ENCODE measurements at places on chromosomes 5 and 9. TPM values are rescaled to one million over a fixed set of nuclear protein-coding genes. Genes with fewer than 3 reads are reported as not detected.

RASEF gene
- 0.16 TPM for total RNA-seq

SURF6 gene
- 34.2 TPM for total RNA-seq

SLC45A2 gene
- not detected for total RNA-seq

CFAP77 gene
- not detected for total RNA-seq

DOCK2 gene
- total RNA-seq: 3.3 TPM

OR1Q1 gene
- total RNA-seq: not detected

C5orf46 gene
- not detected for total RNA-seq

OBP2B gene
- total RNA-seq: not detected

ODF2 gene
- total RNA-seq: 8.5 TPM

AIF1L gene
- 7.5 TPM for total RNA-seq

ITGA1 gene
- 8.9 TPM for total RNA-seq

CERT1 gene
- total RNA-seq: 50.6 TPM

GRIN1 gene
- not detected for total RNA-seq

KIAA1958 gene
- 2.8 TPM for total RNA-seq

PTGS1 gene
- 1.0 TPM for total RNA-seq

GTF3C5 gene
- 53.0 TPM for total RNA-seq

ZNG1F gene
- total RNA-seq: 0.59 TPM

HSPB3 gene
- 120 TPM for total RNA-seq

MED22 gene
- total RNA-seq: 8.5 TPM

CTXN3 gene
- total RNA-seq: not detected

PRR16 gene
- total RNA-seq: 0.66 TPM

CACFD1 gene
- total RNA-seq: 28.3 TPM

FOXD4L3 gene
- not detected for total RNA-seq

LCNL1 gene
- not detected for total RNA-seq

FANCC gene
- total RNA-seq: 4.8 TPM

ELAVL2 gene
- total RNA-seq: not detected

SMIM32 gene
- not detected for total RNA-seq

POLR1E gene
- total RNA-seq: 18.4 TPM

GADD45G gene
- total RNA-seq: 121 TPM

ADAMTS16 gene
- total RNA-seq: not detected

ACSL6 gene
- total RNA-seq: 0.42 TPM

PGM5 gene
- total RNA-seq: 24.8 TPM

ALDH1A1 gene
- total RNA-seq: 42.8 TPM

WDR31 gene
- total RNA-seq: 1.1 TPM

GRM6 gene
- not detected for total RNA-seq

CD274 gene
- total RNA-seq: 0.61 TPM

SLC34A1 gene
- not detected for total RNA-seq

NUTM2F gene
- total RNA-seq: not detected

GAS1 gene
- 15.6 TPM for total RNA-seq

EHMT1 gene
- total RNA-seq: 50.5 TPM

ARHGEF28 gene
- 0.90 TPM for total RNA-seq

PPIC gene
- total RNA-seq: 19.9 TPM

BRD3 gene
- 19.0 TPM for total RNA-seq

C9 gene
- not detected for total RNA-seq

PAPPA gene
- total RNA-seq: 2.1 TPM

PCDHB15 gene
- total RNA-seq: 0.42 TPM

MSMP gene
- not detected for total RNA-seq

Measured in gastrocnemius medialis (tissue), 4 donors.